ENCODE measurements at places on chromosomes 11 and 22.
A peak's percentile ranks its signal among the peaks of the same experiment; 100 is the strongest.

DNA sequence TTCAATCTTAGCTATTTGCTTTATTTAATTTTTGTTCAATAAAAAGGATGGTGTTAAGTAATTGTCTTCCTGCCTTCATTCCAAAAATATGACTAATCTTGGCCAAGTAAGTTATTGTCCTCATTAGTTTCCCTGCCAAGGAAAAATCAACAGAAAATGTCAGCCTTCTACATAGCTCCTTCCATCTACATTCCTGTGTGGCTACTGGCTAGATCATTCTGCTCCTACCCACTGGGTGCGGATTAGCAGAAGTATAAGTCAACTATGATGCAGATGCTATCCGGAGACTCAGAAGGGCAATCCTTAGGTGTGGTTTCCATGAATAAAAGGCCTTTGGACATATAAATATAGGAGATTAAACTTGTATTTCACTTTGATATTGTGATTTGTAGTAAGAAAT, 154.4 kb downstream of the SBF2 start:
- DNase-seq: no peak

- DNase-seq: peak; percentile 14
Measured at GRCh38 chr11:11577251-11577855, 44.5 kb downstream of the GALNT18 start.

- no peak for DNase-seq
Measured at GRCh38 chr11:39442177-39442576, 2017.3 kb downstream of the LRRC4C start.

DNA sequence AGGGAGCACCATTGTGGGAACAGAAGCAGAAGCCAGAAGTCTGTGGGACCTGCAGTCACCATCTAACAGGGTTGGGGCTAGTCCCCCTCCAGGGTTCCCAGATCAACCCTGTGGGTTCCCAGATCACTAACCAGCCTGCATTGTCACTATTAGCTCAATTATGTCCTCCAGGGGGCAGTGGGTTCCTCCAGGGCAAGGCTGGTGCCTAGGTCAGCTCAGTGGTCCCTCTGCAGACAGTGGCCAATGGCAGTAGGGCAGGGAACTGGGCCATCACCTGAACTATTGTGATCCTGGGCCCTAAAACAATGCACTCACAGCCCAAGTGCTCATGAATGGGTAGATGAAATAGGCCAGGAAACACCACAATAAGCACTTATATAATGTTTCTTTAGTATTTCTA, 18.8 kb upstream of the PRSS23 start:
- no peak for DNase-seq

DNA sequence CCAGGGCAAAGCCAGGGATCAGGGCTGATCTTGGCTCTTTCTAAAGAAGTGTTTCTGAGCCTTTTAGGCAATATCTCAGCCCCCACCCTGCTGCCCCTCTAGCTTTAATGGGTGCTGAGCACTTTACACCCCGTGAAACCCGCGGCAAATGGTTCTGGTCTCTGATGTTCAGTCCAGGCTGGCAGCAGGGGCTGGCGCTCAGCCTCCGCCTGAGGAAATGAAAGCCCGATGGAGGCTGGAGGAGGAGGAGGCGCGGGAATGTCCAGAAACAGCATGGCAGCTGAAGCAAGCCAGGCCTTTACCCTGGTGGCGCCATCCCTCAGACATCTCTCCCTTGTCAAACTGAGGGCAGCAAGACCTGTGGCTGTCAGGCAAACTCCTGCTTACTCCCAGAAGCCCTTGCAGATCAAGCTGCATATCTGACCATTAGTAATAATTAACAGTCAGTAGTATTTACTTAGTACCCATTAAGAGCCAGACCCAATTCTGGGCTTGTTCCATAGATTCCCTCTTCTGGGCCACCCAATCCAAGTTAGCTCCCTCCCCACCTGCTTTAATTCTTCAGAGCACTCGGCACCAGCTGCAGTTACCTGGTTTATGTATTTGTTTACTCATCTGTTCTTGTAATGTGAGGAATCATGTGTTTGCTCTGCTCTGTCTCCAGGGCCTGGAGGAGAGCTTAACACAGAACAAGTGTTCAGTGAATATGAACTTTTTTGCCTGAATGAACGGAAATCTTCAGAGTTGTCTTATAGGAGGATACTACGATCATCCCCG, 15.0 kb upstream of the ALX4 start:
- no peak for DNase-seq

GRCh38 chr11:1348796-1349326, 39.4 kb upstream of the TOLLIP start:
- DNase-seq: no peak

DNA sequence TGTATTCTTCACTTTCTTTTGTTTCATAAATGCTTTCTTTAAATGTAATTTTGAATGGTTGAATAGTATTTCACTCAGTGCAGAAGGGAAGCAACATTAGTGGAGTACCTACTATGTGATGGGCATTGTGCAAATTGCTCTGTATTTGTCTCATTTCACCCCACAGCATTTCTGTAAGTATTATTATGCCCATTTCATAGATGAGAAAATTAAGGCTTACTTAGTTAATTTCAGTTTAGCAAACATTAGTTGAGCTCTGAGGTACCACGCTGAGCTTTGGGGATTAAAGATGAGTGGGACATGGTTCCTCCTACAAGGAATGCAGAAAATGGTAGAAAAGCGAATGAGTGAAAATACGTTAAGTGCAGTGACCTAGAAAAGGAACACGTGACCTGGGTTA, 58.1 kb downstream of the SWAP70 start:
- no peak for DNase-seq

DNA sequence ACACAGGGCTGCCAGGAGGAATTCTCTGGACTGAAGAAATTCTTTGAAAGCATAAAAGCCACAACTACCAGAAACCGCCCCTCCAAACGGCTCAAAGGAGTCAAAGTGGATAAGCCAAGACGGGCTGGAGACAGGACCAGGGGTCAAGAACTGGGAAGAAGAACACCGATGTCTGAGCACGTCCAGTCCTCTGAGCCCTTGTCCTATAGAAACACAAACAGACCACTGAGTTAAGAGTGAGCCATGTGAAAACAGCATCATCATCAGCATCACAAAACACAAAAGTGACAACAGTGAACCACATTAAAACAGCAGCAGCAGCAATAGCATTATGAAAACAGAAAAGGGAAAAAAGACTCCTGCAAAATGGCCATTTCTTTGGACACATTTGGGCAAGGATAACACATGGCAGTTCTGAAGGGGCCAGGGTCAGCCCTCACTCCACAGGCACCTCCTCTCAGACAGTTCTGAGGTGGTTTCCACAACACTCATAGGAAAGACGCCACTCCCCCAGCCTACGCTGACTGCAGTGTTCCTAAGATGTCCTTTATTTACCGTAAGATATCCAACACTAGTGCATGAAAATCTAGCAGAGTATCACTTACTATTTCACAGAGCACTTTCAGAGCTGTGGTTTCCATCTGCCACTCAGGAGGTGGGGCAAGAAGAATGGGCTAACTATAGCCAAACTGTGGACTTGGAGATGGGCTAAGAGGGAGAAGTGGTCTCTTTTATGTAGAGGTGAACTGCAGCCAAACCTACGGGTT, 28.6 kb upstream of the YPEL1 start:
- no peak for DNase-seq

DNA sequence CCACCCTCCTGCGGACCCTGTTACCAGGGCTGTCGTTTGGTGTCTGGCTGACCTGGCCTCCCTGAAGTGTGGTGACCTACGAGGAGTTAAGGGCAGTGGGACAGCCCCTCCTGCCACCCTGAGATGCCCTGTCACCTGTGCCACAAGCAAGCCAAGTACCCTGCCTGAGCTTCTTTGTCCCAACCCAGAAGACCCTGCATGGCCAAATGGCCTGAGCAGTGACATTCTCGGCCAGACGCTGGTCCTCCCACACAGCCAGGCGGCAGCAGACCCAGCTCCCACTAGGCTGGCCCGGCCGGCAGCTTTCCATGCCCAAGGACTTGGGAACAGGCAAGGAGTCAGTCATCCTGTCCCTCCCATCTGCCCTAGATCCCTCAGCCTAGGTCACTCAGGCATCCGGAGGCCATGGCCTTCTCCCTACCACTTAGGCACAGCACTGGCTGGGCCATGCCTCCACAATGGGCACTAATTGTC, 7.6 kb downstream of the ARVCF start:
- DNase-seq: no peak

GRCh38 chr11:121928597-121929580, 187.1 kb downstream of the BLID start:
- no peak for DNase-seq

- DNase-seq: no peak
Measured at GRCh38 chr11:69674886-69675714, at the start of gene LTO1. TSS of gene LTO1 (minus strand) at chr11:69675353. CDS start at chr11:69675239, 114 bp downstream.

DNA sequence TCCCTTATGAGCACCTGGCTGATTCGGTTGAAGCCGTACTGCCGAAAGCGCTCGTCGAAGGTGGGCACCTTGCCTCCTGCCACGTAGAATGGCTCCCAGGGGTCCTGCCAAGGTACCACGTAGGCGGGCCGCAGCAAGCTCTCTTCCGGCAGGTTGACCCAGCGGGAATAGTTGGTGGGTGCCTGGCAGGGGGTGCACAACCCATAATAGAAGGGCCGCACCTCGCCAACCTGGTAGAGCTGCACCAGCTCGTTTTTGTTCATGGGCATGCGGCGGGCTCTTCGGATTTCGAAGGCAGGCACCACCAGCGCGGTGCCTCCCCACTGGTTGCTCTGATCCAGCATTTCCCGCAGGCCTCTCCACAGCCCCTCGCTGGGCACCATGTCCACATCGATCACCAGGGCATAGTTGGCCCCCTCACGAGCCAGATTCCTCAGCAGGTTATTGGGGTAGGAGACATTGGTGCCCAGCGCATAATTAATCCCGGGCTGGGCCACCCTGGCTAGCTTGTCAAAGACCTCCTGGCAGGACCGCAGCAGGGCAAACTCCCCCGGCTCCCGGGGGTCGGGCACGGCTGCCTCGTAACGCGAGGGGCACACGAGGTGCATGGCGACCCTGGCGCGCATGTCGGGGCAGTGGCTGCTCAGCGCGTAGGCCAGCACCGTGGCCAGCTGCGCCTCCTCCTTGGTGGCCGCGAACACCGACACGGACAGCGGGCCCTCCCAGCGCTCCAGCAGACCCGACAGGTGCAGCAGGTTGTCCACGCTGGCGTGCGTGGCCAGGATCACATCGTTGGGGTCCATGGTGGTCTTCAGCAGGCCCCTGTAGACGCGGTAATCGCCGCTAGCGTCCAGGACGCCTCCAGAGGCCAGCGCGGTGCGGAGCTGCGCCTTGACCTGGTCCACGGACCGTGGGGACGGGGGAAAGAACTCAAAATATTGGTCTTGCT, 679 bp downstream of the B4GAT1 start:
- no peak for DNase-seq

DNA sequence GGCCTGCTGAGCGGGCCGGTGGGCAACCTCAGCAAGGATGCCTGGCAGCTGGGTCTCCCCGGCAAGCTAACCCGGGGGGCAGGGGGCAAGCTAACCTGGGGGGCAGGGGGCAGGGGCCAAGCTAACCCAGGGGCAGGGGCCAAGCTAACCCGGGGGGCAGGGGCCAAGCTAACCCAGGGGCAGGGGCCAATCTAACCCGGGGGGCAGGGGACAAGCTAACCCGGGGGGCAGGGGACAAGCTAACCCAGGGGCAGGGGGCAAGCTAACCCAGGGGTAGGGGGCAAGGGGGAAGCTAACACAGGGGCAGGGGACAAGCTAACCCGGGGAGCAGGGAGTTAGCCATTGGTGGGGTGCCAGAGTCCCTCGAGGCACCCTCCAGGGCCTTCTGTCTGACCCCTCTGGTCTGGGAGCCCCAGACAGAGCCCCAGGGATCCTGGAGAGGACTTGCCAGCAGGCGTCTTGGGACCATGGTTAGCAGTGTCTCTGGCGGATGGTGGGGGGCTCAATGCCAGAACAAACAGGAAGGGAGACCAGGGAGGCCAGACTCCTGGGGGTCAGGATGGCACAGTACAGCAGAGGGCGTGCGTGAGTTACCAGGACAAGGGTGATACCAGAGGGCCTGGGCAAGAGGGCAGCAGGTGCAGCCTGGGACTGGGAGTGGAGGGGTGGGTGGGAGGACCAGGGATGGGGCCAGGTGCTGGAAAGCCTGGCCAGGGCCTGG, 16.1 kb downstream of the IGF2 start:
- DNase-seq: no peak

GRCh38 chr11:8025816-8026215, 38.7 kb downstream of the EIF3F start:
- no peak for DNase-seq

- DNase-seq: no peak
Measured at GRCh38 chr11:66081505-66081904, 11.4 kb downstream of the PACS1 start.

DNA sequence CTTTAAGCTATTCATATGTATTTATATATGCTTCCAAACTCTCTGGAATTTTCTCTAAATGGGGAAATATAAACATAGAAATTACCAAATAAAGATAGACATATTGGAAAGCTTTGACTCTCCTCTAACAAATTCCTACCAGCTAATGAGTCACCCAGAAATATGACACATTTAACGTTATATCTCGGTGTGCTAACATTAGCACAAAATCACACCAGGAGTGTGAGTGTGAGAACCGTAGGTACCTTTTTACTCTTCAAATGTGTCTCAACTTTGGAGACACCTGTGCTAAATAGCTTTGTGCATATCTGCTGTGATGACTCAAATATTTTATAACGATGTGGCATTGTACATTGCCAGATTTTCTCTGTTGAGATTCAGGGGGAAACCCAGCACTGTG, 714.4 kb downstream of the METTL15 start:
- no peak for DNase-seq

GRCh38 chr22:32991353-32992101, 66.7 kb downstream of the SYN3 start:
- DNase-seq: no peak

Measured in vagina (tissue), 2 donors.